Chondrocyte (in vitro differentiated cells): ENCODE measurements at places on chromosomes 3 and 15.

GRCh38 chr3:85159376-85159775, 200.6 kb downstream of the CADM2 start:
- no peak for DNase-seq

- DNase-seq, result no peak
Observed at GRCh38 chr15:51494411-51495314, 127.9 kb downstream of the DMXL2 start.

DNA sequence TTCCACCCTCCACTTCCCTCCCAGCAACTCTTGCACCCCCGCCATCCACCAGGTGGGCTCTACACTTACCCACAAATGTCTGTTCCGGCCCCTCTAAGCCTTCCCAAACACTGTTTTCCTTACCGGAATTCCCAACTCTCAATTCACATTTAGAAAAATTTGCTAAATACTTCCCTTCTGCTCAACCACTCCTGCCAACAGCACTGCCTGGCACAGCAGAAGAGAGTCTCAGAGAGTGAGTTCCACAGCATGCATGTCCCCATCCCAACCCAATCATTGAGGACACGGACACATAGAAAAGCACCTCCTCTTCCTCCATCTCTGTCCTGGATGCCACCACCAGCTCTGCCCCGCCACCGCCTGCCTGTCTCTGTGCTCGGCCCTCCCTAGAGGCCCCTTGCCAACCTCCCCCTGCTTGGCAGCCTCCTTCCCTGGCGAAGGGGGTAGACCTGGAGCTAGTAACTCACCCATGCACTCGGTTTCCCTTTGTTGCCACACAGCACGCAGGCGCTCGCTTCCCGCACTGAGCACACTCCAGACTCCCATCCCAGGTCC, 66.2 kb upstream of the SLC6A1 start:
- no peak for DNase-seq

GRCh38 chr15:63118854-63119253, 2.8 kb upstream of the LACTB start:
- DNase-seq, result no peak

DNA sequence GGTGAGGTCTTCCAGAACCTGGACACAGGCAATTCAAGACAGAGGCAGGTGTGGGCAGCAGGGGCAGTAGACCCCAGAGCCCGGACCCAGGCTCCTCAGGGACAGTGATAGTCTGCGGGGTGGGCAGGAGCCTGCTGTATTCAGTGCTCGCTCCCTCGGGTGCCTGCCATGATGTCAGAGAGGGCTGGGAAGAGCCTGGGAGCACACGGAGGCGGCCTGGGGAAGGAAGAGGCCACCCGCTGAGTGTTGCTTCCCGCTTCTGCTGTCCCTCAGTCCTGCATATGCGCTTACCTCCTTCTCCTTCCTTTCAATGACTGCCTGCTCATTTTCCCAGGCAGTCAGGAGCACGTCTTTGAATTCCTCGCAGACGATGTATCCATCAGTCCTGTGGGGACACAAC, 22.8 kb downstream of the TMEM43 start:
- no peak for DNase-seq

DNA sequence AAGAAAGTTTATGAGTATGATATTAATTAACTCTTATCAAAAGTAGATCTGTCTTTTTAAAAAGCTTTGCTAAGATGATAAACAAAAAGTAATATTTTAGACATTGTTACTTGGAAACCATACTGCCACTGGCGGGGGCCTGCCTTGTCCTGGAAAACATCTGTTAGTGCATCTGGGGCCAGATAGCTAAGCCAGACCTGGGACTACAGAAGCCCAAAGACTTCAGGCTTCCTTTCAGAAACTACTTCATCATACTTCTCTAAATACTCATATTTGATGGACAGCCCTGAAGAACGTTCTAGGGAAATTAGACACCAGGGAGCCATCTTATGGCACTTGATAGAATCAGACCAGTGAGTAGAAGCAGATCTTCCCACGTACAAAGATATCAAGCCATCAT, 795.4 kb upstream of the SEMA6D start:
- no peak for DNase-seq

DNA sequence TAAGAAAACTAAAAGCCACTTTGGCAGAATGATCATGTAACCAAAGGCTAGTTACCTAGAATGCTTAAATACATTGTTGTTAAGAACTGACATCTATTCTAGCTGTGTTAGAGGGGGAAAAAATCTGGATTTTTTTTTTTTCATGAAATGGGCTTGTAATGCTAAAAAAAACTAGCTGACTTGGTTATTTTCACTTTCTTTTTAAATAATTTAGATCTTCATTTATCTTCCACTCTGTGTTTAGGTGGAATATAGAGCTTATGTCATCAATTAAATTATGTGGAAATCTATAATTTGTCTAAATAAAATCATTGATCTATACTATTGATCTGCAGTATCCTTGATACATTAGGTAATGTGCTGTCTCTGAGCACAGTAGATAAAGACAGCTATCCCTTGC, 217.4 kb downstream of the TCF12 start:
- DNase-seq, result no peak

DNA sequence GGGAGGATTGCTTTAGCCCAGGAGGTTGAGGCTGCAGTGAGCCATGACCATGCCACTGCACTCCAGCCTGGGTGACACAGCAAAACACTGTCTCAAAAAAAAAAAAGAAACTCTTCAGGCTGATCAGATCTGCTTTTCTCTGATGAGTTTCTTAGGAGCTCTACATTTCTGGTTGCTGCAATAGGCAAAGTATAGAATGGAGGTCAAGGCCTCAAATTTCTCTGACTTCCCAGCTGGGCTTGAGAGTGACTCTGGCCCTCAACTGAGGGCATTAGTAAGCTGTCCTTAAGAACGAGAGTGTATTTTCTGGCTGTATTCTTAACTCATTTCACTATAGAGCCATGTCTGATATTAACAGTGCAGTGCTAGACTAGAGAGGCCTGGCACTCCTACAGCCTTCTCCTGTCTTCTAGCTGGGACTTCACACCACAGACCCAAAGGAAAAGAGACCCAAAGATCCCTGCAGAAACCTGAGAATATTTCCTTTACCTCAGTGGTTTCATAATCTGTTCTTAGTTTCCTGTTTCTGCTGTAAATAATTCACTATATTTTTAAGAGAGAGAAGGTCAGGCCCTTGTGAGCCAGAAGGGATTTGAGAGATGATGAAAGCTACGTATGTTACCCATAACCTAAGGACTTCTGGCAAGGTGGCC, 2.0 kb upstream of the NR1I2 start:
- no peak for DNase-seq

GRCh38 chr3:87161013-87161412, 66.1 kb upstream of the CHMP2B start:
- DNase-seq, result no peak

GRCh38 chr15:95646484-95647273, 683.8 kb upstream of the NR2F2 start:
- no peak for DNase-seq

DNA sequence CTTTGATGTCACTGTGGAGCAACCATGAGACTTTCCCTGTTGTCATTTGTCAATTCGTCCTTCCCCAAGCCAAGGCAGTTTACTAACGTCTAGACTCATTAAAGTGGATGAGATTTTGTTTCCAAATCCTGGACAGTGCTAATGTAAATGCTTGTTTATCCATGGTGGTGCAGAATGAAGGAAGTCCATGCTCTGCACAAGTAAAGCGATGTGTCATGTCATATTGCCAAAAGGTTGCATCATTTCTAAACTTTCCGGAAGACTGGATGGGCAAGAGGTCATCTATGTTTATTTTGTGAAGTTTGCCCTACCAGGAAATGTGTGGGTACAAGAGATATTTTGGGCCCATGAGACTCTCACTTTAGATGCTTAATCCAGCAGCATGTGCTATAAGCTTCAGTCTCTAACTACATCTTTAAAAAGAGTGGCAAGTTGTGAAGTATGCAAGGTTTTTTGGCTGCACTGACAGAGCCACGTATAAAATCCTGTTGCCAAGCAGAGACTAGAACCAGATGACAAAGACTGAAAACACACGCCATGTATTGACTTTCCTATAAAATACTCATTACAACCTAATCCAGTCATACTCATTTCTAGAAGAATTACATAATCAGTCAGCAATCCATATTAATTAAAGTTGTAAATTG, 72.1 kb upstream of the FNDC3B start:
- DNase-seq, result no peak

- DNase-seq, result no peak
Observed at GRCh38 chr15:70412794-70413193, 315.1 kb upstream of the TLE3 start.

DNA sequence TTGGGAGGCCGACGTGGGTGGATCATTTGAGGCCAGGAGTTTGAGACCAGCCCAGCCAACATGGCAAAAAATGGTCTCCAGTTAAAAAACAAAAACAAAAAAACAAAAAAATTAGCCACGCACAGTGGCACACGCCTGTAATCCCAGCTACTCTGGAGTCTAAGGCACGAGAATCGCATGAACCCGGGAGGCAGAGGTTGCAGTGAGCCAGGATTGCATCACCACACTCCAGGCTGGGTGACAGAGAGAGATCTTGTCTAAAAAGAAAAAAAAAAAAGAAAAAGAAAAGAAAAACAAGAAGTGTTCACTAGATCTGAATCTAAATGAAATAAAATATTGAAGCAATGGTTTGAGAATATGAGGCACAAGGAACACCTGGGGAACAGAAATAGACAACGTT, 36.7 kb downstream of the SLC9A9 start:
- DNase-seq, result no peak

GRCh38 chr15:92092289-92093105, 239.0 kb downstream of the SLCO3A1 start:
- DNase-seq, result no peak

- DNase-seq, result no peak
Observed at GRCh38 chr3:50289130-50289529, 3.1 kb downstream of the IFRD2 start.

DNA sequence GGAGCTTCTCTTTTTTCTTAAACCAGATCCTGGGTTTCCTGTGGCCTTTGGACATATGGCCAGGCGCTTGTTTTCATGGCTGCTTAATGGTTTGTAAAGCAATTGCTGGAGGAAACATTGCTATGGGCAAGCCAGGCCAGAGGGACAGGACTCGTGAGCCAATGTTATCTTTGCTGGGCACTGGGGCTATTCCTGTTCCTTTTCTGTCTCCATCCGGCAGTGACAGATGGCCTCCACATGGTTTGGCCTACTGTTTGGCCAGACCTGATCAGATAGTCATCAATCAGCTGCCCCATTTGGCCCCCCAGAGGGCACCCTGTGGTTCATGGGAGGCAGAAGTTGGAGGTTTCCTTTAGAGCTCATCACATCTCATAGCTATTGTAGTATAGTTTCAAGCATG, 326.1 kb upstream of the ROPN1 start:
- no peak for DNase-seq

GRCh38 chr3:171460725-171461524, 720 bp upstream of the TNIK start:
- no peak for DNase-seq

- no peak for DNase-seq
Observed at GRCh38 chr3:8816106-8816505, 46.7 kb upstream of the OXTR start.

- no peak for DNase-seq
Observed at GRCh38 chr15:60212536-60212935, 185.2 kb downstream of the ANXA2 start.

- no peak for DNase-seq
Observed at GRCh38 chr15:38320181-38320580, 67.5 kb downstream of the SPRED1 start.

GRCh38 chr3:5226783-5227182, 39.3 kb downstream of the EDEM1 start:
- DNase-seq, result no peak

DNA sequence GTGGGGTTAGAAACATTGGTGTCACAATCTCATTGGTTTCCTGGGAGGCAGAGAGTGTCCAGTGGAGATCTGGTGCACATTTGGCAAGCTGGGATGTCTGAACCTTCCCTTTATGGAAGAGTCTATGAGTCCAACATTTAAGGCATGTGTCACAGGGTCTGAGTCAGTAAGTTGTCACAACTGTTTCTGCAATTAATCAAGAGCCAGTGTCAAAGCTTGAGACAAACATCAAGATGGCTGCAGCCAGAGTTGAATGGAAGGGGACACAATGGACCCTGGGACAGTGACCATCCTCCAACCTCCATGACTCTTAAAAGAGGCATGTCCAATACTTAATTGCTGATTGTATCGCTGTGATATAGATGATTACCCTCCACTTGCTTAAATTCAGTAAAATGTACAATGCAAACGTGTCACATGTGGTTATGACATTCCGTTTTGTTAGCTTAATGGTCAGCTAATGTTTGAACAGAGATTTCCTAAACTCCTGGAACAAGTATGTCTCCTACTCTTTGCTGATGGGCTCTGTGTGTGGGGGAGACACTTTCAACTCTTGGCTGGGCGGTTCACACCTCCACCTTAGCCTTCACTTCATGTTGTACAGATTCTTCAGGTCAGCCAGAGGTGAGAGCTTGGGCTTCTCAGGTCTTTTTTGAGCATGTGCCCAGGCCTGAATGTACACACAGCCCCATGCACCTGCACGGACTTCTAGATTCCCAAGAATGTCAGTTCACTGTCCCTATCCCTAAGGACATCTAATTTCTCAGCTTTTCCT, 79.9 kb upstream of the PRR23E start:
- DNase-seq, result no peak

DNA sequence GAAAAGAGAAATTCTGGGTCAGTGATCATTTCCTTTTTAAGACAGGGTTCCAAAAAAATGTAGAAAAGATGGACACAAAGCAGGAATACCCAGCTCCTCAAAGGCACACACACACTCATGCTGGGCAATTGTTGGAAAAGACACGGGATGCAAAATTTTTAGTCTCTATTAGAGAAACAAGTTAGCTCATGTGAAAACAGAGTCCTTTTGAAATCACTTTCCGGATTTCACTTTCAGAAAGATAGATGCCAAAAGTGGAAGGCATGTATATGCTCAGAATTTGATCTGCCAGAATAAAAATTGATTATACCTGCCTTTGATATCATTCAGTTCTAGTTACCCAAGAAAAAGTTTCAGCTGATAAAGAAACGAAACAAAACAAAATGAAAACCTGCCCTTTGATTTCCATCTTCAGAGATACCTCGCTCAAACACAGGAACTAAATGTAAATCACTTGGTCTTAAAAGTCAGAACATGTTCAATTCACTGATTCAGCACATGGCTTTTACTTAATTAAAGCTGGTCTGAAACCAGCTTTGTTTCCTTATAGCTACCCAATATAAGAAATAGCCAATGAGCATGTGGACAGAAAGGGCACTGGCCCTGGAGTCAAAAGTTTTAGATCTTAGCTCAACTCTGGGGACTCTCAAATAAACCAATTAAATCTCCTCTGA, 52.8 kb downstream of the PLD1 start:
- no peak for DNase-seq

- DNase-seq, result no peak
Observed at GRCh38 chr3:187567021-187567420, 103.2 kb downstream of the SST start.
